ENCODE measurements at places on chromosomes 16 and 17.

DNA sequence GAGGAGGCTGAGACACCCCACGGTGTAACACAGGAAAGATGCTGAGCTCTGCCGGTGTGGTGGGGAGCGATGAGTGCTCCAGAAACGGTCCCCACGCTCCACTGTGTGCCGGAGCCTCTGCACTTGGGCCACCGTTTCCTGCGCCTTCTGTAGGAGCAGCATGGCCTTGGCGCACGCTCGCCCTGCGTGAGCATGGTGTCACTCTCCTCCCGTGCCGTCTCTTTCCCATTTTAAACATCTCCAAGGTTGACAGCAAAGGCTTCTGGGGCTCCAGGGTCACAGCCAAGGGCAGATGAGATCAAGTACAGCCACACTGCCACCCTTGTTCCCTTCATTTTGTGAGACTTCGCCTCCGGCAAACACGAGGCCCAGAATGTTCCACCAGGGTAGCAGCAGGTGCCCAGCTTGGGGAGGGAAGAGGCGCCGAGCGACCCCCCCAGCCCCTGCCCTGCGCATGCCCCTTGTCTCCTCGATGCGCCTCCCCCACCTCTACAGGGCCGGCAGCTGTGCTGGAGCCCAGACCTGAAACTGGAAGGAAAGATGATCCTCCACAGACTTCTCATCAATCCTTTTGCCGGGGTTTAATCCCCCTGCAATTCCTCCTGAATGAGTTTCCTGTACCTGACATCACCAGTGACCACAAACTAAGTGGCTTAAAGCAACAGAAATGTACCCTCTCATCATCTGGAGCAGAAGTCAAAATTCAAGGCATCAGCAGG, 19.9 kb upstream of the OSGIN1 start:
- no peak for DNase-seq

DNA sequence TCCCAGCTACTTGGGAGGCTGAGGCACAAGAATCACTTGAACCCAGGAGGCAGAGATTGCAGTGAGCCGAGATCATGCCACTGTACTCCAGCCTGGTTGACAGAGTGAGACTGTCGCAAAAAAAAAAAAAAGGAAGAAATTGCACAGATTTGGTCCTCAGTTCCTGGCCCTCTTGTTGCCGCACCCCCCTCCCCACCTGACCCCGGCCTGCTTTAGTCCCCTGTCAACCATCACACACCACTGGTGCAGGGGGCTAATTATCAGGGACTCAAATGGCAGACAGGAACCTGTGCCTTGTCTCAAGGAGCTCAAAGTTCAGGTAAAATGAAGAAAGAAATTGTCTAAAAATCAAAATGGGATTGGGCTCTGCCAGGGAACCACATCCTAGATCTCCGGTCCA, 28.1 kb downstream of the NGFR start:
- DNase-seq = no peak

DNA sequence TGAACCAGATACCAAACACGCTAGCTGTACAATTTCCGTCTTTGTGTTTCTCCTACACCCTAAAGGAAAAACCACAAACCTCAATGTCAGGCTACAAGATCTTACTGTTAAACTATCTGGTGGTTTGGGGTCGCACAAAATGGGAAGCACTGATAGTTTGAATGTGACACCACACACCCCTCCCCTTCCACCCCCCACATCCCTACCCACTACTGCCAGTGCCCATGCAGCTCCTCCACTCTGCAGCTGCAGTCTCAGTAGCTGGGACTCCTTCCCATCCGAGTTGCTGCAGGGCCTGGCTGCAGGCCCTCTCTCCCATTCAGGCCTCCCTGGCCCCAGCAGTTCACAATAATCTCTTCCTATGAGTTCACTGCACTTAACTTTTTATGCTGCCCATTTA, 18.4 kb downstream of the TRAP1 start:
- no peak for DNase-seq

- no peak for DNase-seq
These were observed 274.0 kb downstream of the PHKB start for GRCh38 chr16:47734987-47735594.

DNA sequence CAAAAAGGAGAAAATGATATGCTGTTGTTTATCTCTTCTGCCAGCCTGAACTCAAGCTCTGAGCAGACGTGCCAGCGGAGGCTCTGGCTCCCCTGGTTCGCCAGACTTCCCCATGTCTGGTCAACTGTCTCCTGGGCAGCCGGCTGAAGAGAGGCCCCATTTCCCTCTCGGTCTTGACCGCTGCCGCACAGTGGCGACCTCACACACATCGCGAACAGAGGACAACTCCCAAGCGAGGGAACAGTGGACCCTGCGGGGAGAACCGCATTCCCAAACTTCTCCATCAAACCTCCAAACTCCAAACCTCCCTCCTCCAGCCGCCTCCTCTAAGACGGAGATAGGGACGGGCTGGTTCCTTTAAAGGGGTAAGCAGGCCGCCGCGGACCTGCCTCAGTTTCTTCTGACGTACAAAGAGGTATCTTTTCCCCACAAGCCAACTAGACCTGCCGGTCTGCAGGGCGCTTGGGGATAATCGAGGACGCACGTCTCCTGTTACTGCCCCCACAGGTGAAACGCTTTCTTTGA, 24.9 kb upstream of the RFFL start:
- DNase-seq = no peak

- no peak for DNase-seq
These were observed 28.4 kb downstream of the PLXDC1 start for GRCh38 chr17:39122991-39123390.

- DNase-seq = no peak
These were observed 19.9 kb downstream of the NCBP3 start for GRCh38 chr17:3826191-3826590.

DNA sequence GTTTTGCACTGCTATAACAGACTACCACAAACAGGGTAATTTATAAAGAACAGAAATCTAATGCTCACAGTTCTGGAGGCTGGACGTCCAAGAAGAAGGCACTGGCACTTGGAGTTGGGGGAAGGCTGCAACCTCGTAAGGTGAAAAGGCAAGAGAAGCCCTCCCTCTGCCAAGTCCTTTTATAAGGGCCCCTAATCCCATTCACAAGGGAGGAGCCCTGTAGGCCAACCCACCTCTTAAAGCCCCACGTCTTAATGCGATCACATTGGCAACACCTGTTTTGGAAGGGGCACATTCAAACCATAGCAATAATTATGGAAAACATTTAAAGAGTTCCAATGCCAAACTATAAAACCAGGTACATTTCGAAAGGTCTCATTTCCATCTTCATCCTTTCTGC, 5.2 kb downstream of the PKD1L3 start:
- DNase-seq = no peak

DNA sequence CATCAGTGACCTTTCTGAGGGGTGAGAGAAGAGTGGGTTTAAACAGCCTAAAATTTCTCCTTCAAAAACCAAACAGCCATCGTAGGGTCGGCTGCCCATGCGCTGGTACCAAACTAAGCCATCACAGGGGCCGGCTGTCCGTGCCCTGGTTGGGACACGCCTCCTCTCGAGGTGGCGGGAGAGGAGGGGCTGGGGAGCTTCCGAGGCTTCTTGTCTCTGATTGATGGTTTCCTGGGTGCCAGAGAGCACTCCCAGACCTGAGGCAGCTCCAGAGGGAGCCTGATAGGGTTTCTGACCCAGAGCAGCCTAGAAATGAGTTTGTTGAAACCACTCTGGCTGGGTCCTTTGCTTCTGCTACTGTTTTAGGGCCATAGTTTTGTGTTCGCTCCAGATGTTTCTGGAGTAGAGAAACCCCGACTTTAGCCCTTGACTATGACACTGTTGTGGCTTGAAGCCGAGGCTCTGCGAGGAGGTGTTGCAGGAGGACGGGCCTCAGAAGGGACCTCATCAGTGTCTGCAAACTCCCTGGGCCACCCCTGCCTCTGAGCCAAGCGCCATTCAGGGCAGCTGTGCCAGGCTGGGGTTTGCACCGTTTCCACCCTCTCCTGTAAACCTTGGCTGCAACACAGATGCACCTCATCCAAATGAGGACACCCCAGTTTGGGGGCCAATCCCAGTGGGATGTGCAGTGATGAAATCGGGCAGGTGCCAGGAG, 6.2 kb downstream of the ZNF276 start:
- DNase-seq = no peak

DNA sequence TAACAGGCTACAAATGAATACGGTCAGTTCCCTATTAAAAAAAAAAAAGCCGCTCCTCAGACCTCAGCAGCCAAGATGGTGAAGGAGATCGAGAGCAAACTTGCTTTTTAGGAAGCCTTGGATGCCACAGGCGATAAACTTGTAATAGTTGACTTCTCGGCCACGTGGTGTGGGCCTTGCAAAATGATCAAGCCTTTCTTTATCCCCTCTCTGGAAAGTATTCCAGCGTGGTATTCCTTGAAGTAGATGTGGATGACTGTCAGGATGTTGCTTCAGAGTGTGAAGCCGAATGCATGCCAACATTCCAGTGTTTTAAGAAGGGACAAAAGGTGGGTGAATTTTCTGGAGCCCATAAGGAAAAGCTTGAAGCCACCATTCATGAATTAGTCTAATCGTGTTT, 11.8 kb upstream of the GGT6 start:
- no peak for DNase-seq

Measured in activated CD4-positive, CD25-positive, alpha-beta regulatory T cell (primary cell).